ENCODE measurements at places on chromosomes 11 and 22.

- no peak for DNase-seq
Observed at GRCh38 chr22:45678961-45679912, 7.6 kb downstream of the ATXN10 start.

GRCh38 chr11:105245781-105246315 is 106.3 kb upstream of the CARD18 start:
- no peak for DNase-seq

DNA sequence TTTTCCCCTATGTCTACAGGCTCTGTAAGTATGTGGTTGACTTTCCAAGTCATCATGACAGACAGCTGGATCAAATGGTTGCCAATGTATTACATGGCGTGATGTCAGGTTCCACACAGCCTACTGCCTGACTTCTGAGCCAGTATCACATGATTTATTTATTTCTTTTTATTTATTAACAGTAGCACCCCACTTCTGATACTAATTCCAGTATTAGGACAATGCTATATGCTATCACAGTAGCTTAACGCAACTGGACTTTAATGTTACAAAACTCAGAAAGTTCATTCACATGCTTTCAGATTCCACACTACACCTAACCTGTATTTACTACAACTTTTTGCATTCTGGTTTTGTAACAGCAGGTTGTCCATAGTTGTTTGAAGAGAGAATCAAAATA is 17.7 kb upstream of the C11orf24 start:
- DNase-seq = no peak

DNA sequence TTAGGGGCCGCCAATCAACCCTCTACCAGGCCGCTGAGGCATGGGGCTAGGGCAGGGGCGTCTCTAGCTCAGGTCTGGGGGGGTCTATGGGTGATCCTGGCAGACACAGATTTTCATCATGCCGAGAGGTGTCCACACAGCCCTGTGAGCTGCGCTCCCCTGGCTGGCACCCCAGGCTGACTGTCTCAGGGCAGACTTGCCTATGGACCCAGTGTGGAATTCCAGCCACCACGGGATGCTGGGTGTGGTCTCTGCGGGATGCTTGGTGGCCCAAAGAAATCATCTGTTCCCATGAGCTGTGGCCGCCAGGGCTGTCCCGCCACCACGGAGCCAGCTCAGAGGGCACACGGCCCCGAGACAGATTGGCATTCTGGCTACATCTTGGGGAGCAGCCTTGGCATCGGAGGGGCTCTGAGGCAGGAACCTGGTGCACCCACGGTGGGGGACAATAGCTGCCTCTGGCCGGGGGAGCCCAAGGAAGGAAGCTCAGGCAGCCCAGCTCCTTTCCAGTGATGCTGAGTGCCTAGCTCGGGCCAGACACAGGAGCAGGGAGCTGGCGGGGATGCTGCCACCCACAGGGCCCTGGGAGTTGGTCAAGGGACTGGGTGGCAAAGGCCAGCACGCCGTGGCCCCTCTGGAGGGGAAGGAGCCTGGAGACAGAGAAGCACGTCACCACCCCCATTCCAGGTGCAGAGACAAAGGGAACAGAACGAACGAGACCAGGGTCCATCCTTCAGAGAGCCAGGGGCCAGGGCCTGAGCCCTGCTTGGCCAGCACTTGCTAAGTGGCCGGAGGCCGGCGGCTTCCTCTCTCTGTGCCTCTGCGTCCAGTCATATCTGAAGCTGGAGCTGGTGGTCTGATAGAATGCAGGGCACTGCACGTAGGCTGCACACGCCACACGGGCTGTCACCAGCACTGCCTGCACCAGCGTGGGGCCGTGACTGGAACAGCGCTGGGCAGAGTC is 64.4 kb upstream of the FGF3 start:
- DNase-seq = no peak

DNA sequence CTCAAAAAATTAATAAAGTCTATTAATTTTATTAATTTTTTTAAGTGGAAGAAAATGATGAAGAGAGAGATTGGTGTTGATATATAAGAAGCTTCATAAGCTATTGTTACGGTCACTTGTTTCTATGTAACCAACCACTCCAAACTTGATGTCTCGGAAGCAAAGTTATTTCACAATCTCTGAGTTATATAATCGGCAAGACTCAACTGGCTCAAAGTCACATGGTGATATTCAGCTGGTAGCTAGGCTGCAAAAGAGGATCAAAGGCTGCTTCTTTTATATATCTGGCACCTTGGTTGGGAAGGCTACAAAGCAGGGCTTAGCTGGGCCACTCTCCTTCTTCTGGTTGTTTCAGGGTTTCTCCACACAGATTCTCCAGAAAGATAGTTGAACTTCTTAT is 245.1 kb upstream of the ARHGAP42 start:
- DNase-seq = no peak

DNA sequence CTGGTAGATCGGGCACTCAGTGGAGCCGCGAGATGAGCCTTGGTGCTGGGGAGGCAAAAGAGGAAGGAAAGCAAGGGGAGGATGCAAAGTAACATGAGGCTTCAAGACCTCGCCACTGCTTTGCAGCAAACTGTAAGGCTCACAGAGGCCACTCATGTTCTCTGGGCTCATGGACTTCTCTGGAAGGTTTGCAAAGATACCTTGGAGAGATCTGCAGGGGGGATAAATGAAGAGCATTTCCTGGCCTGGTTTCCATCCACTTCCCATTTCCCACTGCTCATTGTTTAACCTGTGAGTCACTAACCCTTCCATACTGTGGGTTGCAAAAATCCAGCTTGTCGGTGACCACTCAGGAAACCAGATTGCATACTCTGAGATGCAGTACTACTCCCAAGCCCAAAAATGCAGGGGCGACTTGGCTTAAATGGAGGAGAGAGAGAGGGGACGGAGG is 38.5 kb downstream of the OSBP2 start:
- no peak for DNase-seq

DNA sequence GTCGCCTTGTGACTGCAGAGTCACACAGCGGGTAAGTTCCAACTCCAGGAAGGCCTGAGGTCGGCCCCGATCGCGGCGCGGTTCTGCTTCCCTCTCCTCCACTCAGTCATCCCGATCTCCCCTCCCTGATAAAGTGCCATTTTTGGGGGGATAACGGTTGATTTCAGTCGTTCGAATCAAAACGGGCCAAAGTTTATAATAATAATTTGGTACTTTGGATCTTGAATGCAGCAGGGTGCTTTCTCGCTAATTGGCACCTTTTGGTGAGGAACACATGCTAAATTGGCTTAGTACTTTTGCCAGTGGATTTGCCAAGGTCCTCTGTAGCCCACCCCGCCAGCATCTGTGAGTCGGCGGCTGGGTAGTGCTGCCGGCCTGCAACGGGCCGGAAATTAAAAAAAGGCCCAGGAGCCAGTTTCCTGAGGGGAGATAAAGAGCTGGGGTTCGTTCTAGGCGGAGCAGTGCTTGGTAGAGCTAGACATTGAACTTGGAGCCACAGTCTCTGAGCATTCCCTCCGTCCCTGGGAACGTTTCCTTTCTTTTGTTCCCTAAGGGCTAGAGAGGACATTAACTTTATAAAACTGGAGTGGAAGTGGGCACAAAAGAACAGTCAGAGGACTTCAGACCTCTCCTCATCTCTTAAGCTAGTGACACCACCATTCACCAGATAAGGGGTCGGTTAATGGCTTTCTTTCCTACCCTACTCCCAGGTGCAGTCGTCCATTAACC is 997 bp downstream of the UBE2L3 start:
- no peak for DNase-seq

- no peak for DNase-seq
Observed at GRCh38 chr22:46018859-46019258, 41.9 kb upstream of the WNT7B start.

GRCh38 chr11:117186431-117186761 is 7.9 kb downstream of the SIDT2 start:
- no peak for DNase-seq

DNA sequence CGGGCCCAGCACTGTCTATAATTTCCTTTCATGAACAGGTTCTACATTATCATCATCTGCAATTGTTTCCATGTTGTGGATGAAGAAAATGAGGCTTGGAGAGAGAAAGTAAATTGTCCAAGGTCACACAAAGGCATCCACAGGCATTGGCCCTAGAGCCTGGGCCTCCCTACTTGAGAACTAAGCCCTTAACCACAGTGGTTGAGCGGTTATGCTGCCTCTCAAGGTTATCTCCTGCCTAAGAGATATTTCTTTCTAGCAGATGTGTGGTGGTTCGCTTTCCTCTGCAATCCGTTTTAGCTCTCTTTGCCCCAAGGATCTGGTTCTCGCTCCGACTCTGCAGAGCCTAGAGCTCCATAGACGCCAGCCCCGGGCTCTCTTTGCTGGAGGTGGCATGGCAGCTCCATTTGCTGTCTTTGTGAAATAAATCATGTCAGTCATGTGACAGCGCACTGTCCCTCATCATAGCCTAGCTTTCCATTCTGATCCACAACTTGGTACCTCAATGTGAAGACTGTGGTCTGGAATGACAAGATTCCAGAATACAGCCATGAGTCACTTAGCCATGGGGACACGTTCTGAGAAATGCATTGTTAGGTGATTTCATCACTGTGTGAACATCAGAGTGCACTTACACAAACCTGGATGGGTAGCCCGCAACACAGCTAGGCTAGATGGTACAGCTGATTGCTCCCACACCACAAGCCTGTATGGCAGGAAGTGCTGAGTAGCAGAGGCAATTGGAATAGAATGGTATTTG is 27.2 kb downstream of the RPS6KA4 start:
- no peak for DNase-seq

- no peak for DNase-seq
Observed at GRCh38 chr11:60121264-60121663, 32.8 kb downstream of the MS4A2 start.

GRCh38 chr11:68835749-68836148 is 6.0 kb downstream of the CPT1A start:
- DNase-seq = no peak

GRCh38 chr11:69870766-69871165 is 51.5 kb upstream of the FGF3 start:
- DNase-seq = no peak

GRCh38 chr11:125389339-125390166 is 106.5 kb downstream of the FEZ1 start:
- DNase-seq = no peak

GRCh38 chr11:70230840-70231710 is 28.0 kb downstream of the FADD start:
- DNase-seq = no peak

- no peak for DNase-seq
Observed at GRCh38 chr11:126527651-126528050, 172.2 kb downstream of the ST3GAL4 start.

DNA sequence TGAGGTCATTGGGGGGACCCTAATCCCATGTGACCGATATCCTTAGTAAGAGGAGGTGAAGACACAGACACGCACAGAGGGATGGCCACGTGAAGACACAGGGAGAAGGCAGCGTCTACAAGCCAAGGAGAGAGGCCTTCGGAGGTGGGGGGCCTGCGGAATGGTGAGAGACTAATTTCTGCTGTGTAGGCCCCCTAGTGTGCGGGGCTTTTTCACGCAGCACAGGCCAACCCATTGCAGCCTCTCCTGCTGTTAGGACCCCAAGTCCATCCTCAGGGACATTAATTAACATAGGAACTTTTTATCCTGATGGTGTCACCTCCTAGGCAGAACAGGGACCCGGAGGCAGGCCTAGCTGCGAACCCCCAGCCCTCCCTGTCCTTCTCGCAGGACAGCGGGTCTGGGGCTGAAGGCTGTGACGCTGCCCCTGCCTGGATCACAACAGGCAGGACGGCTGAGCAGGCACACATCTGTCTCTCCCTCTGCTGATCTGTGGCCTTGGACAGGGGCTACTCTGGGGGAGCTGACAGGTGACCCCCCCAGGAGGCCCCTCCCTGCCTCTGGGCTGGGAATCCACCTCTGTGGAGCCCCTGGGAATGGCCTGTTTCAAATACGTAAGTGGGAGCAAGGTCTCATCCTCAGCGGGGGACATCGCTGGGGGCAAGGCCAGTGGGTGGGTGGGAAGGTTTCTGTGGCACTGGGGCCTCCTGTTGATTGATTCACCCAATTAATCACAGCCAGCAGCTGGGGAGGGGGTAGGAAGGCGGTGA is 7.9 kb downstream of the ASCL2 start:
- no peak for DNase-seq

DNA sequence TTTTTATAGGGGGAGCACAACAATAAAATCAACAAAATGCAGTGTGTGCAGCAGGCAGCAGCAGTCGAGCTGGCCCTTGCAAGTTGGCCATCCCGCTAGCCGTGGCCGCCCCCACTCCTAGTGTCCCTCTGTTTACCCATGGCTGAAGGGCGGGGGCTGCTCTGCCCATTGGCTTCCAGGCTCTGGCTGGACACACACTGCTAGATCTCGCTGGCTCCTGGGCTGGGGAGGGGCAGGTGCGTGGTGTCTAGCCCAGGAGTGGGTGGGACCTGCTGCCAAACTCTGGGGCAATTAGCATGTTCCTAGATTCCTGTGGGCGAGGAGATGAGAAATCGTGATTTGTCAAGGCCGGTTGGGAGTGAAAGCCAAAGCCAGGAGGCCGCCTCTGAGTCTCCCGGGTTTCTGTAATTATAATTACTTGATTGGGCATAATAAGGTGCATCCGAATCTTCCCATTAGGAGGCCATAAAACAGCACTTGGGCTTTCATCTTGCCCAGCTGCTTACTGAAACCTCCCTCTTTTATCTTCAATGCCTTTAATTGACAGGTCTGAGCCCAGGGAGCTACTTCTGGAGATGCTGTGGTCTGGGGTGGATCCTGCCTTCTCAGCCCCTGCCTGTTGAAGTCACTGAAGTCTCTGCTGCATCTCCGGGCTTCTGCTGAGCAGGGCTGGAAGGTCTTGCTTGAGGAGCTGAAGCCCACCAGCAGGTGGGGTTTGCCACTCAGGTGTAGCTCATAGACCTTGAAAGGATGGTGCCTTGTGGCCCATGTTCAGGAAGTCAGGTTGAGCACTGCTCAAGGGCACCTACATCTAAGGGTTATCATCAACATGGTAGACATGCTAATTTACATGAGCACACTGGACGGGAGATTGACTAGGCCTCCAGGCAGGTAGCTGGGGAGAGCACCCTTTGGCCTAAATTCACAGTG is 44.5 kb upstream of the DKK3 start:
- DNase-seq = no peak

GRCh38 chr11:132539590-132540368 is 992.5 kb downstream of the OPCML start:
- no peak for DNase-seq

- DNase-seq = no peak
Observed at GRCh38 chr11:118592616-118593367, 14.6 kb upstream of the PHLDB1 start.

GRCh38 chr11:116257883-116258282 is 514.9 kb downstream of the BUD13 start:
- no peak for DNase-seq

- no peak for DNase-seq
Observed at GRCh38 chr11:134223121-134223520, 646 bp downstream of the NCAPD3 start.
